ENCODE measurements at places on chromosomes 12 and 14. TPM values are rescaled to one million over a fixed set of nuclear protein-coding genes. Genes with fewer than 3 reads are reported as not detected.

DNA sequence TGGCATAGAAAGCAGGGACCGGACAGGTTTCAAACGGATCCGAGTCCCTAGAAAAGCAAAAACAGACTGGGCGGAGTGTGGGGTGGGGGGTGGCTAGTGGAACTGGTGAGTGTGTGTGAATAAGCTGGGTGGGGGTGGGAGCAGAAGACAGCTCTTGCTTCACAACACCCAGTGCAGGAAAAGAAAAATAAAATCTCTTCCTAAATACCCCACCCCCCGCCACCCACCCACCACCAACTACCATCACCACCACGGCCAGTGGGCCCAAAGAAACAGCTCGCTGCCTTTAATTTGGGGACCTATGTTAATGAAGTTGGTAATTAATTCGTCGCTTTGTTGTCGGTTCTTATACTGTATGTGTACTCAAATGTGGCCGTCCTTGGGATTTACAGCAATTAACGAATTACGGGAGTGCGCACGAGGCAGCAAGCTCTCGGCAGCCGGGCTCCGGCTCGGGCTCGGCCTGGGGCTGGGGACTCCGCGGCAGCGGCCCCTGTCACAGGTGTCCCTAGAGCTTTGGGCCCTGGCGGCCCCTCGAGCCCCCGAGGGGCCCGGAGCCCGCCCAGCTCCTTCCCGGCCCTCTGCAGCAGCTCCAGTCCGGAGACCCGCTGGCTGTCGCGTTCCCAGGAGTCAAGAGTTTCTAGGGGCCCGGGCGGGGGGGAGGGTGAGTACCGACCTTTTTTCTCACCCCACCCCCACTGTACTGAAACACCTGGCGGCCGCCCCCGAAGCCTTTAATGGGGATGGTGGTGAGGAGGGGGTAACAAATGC, 1.5 kb upstream of the OTX2 start:
- no peak for DNase-seq

- DNase-seq = no peak
These were observed at the start of gene LYZ for GRCh38 chr12:69348162-69348938. Gene LYZ, plus strand, starts transcription at chr12:69348381. Its CDS starts 28 bp downstream, at chr12:69348409.

DNA sequence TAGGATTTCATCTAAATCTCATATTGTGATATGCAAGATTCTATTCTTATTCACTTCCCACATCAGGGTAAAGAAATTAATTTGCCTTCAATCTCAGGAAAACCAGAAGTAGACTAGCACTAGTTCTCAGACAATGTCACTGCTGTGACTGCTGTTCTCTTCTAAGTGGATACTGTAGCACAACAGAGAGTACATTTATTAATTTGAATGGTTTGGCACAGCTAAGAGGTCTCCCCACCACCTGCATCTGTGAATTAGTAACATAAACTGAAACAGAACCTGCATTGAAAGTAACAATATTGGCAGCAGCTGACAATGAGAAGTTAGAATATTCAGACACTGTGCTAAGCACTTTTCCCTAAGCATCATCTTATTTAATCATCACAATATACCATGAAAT, 253.1 kb downstream of the PDZRN4 start:
- DNase-seq = no peak

- DNase-seq = no peak
These were observed 2.7 kb upstream of the HDAC7 start for GRCh38 chr12:47822401-47822800.

DNA sequence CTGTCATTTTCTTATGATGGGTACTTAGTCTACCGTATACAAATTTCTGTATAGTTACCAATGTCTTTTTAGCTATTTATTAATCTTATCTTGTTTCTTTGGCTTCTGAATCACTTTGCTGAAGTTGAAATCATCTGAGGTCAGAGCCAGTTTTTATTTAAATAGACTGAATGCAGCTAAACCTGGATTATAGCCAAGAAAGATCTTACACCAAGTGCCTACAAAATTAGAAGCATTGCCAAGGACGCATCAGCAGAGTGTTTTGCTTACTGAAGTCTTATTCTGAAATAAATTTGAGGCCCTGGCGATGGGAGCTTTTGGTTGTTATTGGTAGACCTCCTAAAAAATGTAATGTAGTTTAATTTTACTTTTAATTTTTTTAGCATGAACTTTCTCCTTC, 128.2 kb downstream of the RGS6 start:
- no peak for DNase-seq

Gene TPPP2
- total RNA-seq = not detected

GRCh38 chr12:114812384-114812783, 128.4 kb upstream of the TBX3 start:
- DNase-seq = no peak

GRCh38 chr14:65303899-65304222, 108.7 kb upstream of the FUT8 start:
- no peak for DNase-seq

GRCh38 chr14:89171168-89171567, 245.9 kb downstream of the FOXN3 start:
- no peak for DNase-seq

- no peak for DNase-seq
These were observed 80.9 kb upstream of the SLC24A4 start for GRCh38 chr14:92241966-92242595.

- DNase-seq = no peak
These were observed 108.7 kb upstream of the HIF1A start for GRCh38 chr14:61586544-61587055.

Gene GALNT9
- not detected for total RNA-seq

- DNase-seq = no peak
These were observed 205.6 kb downstream of the KIF26A start for GRCh38 chr14:104343690-104344640.

GRCh38 chr12:93376436-93377251, 1.1 kb upstream of the NUDT4 start:
- DNase-seq = no peak

GRCh38 chr12:88952562-88952942, 372.3 kb upstream of the KITLG start:
- no peak for DNase-seq

GRCh38 chr12:3299929-3300832, 190.8 kb upstream of the PRMT8 start:
- peak; percentile 90 for DNase-seq

- DNase-seq = no peak
These were observed 64.7 kb upstream of the ESRRB start for GRCh38 chr14:76311079-76311758.

DNA sequence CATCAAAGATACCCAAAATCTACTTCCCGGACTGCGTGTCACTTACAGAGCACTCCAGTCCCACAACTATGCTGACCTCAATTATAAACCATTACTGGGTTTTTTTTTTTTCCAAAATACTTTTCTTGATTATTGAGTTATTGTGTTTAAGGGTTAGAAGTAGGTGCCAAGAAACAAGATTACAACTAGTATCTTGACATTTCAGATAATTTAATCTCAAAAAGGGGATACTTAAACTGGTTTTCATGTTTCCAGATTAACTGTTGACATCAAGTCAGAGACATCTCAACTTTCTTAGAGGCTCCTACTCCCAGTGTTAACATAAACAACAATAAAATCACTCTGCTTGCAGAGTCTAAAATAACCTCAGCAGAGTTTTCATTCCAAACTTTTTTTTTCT, 131.2 kb upstream of the ARID2 start:
- DNase-seq = no peak

DNA sequence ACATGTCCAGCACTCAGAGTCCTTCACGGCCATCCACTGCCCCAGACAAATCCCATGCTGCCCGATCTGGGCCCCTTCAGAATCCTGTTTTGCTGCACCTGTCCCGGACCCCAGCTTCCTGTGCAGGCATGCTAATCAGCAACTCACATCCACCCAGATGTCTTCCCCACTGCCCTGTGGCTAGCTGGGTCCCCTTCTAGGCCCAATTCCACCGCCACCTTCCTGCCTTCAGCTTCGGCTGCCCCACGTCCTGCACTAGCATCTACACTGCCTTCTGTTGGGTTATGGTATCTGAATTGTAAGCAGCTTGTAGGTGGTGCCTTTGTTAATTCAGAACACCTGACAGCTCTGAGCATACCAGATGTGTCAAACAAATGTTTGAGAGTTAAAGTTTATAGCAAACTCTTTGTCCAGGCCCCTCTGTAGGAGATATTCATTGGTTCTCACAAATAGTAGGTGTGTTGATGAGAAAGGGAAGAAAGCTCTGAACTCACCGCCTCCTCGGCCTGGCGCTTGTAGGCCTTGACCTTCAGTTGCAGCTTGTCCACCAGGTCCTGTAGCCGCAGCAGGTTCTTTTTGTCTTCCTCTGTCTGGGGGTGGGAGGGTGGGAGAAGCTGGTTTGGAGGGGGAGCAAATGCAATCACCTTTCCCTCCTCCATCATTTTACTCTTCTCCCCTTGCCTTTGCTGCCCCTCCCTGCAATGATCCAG, 6.0 kb downstream of the CMTM5 start:
- no peak for DNase-seq

Gene HOXC6
- 7.6 TPM for total RNA-seq

Gene TAMALIN
- total RNA-seq = 32.6 TPM

- DNase-seq = no peak
These were observed 1272.6 kb downstream of the AACS start for GRCh38 chr12:126337556-126338441.

DNA sequence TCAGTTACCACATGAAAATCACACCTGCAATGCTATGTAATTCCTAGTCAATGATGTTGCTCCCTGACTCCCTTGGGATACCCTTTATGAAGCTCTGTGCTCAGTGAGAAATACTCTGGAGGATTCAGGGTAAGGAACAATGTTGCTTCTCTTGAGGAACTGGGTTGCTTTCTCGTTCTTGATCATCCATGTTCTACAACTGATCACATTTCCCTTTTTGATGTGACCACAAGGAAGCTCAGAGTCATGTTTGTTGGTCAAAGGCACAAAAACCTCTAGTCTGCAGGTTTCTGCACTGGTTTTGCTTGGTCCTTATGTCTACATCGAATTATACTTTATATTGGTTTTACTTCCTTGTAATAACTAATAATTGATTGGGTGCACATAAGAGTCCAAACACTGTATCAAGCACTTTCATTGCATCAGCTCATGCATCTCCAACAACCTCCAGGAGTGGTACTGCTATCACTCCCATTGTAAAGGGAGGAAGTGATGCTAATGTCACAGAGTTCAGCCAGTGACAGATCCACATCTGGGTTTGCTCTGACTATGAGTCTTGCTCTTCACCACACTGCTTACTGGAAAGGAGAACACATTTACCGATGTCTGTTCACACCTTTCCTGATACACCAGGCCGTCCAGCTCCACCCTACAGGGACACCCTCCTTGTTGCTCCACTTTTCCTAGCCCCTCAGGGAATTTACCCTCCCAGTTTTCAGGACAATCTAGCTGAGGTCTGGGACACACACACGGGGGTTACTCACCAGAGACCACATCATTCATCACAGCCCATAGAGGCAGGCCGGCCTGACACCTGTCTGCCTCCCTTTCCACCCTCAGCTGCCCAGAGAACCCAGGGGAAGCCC, 41.0 kb downstream of the CMKLR1 start:
- no peak for DNase-seq

DNA sequence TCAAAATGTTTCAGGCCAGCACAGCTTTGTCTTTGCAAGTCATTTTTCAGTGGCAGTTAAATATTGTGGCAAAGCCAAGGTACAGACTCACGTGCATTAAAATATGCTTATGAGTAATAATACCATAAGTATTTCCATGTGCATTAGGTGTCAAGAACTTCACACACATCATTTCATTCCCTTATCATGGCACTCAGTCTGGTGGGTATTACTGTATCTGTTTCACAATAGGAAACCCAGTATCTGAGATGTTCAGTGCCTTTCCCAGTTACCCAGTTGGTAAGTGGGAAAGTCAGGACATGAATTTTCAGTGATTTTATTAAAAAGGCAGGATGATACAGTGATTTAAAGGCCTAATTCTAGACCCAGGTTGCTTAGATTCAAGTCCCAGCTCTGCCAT, 52.9 kb downstream of the IFNG start:
- DNase-seq = no peak

All from ascending aorta (tissue), 2 donors.